ENCODE measurements at places on chromosomes 11 and 22.

- DNase-seq, result peak; percentile 21
Observed at GRCh38 chr11:1401656-1402221, 12.0 kb downstream of the BRSK2 start.

- DNase-seq, result no peak
Observed at GRCh38 chr11:129631201-129631600, 184.4 kb upstream of the TMEM45B start.

DNA sequence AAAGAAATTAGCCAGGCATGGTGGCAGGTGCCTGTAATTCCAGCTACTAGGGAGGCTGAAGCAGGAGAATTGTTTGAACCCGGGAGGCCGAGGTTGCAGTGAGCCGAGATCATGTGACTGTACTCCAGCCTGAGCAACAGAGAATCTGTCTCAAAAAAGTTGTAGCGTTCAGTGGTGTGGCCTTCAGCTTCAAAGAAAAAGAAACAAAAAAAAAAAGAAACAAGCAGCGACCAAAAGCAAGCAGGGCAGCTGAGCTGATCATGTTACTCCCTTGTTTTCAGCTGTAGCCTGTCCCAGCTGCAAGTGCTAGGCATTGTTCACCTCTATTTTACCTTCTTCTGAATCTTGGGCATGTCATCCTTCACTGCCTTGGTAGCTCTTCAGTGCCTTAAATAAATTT lies 37.0 kb downstream of the SFI1 start:
- no peak for DNase-seq

- no peak for DNase-seq
Observed at GRCh38 chr22:29268511-29269229, 602 bp downstream of the EWSR1 start.

DNA sequence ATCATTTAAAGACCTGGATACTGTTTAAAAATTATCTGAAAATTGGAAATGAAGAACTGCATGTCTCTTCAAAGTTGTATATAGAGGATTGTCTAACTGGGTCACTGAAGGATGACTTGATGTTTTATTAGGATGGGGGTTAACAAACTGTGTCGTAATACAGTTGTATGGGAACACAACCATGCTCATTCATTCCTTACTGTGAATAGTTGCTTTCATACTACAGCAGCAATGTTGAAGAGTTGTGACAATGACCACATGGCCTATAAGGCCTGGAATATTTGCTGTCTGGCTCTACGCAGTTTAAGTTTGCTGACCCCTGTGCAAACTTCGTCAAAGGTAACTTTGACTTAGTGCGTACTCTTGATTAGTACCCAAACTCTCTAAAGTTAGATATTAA lies 38.4 kb downstream of the FDX1 start:
- DNase-seq, result no peak

DNA sequence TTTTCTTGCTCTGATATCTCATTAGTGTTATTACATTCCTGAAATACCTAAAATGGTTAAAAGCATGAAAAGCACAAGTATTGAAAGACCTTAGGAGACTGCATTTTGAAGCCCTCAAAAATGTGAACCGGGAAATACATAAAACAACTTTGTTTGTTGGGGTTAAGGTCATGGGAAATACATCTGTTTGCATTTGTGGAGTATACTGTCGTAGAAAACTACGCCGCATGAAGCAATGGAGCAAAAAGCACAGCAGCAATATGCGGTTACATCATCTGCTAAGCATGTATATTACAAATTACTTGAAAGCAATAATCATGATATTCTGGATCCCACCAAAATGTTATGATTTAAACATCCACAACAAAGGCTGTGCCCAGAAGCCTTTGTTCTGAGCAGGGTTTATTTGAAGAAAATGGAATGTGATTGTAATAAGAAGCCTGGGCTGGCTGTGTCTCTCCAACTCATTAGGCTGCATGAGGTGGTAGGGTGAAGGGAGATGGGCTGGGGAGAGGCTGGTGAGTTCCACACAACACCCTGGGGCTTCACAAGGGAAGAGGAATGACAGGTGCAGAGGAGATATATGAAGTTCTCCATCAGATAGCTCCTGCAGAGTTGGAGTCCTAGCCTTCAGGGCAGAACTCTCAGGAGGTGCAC lies 64.7 kb upstream of the LIN7C start:
- DNase-seq, result no peak
